ENCODE measurements at places on chromosomes 13 and 19.

DNA sequence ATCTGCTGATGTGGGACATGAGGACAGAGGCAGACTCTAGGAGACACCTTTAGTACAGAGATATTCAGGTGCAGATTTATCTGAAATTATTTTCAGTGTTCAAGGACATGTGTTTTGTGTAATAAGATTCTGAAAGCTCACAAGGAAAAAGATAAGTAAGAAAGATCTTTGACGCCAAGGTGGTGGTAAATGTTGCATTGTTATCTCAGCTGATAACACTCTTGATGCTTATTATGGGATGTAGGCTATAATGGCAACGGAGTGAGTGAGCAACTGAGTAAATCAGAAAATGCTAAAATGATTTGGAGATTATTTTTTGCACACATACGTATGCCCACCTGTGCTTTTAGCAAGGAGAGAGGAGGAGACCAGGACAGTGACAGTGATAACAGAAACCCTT lies 510.9 kb downstream of the KLF12 start:
- DNase-seq = no peak

DNA sequence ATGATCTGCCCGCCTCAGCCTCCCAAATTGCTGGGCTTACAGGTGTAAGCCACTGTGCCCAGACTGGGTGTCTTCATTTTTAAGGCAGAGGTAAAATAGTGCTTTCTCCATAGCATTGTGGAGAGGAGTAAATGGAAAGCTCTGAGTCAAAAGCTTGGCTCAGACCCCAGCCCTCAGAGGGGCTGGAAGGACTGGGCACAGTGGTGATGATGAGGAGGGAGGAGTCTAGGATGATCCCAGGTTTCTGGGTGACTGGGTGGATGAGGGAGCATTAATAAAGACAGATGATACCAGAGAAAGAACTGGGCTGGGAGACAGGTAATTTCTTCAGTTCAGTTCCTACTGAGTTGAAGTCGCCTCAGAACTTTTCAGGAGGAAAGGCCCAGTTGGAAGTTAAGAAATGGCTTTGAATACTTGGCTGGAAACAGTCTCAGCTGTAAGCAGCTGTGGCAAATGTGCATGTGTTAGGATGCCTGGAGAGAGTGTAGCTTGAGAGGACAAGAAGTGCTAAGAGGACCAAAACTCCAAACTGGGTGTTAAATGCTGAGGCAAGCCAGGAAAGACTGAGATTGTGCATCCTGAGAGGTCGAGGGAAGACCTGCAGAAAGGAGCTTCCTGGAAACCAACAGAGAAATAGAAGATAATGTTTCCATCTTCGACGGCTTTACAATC lies 37.1 kb upstream of the MEDAG start:
- no peak for DNase-seq

- DNase-seq = no peak
These were observed at the start of gene FBXO17 for GRCh38 chr19:38975214-38975860. TSS of gene FBXO17 (minus strand) at chr19:38975742. CDS start at chr19:38950319, 25,423 bp downstream.

DNA sequence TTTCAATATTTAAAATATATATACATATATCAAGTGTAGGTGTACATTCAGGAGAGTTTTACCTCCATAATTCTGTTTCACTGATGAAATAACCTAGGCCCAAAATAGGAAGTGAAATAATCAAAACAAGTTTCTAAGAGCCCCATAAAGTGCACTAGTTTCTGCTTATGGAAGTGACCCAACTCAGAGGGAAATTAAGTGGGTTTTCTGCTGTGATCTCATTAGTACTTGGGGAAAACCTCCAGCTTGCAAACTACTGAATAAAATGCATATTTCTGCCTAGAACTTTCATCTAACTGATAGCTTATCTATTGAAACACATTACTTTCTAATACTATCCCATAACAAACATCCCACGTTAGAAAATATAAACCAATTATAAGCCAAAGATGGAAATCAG lies 45.4 kb upstream of the MIR17HG start:
- peak; percentile 35 for DNase-seq

- DNase-seq = no peak
These were observed 81.8 kb downstream of the GGACT start for GRCh38 chr13:100506600-100507422.

DNA sequence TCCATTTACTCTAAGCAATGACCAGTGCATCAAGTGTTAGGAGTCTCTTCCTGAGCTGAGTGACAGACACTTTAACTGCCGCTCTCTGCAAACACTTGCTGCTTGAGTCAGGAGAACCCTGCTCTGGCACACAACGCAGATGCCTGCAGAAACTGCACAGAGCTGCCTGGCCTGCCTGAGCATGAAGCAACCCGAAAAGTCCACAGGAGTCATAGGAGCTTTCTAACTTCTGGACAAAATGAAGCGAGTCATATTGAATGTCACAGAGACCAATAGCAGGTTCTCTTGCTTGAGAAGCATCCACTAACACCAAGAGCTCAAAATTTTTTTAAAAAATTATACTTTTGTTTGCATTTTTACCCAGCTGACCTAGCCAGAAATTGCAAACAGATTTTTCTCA lies 232.4 kb downstream of the LHFPL6 start:
- DNase-seq = no peak

DNA sequence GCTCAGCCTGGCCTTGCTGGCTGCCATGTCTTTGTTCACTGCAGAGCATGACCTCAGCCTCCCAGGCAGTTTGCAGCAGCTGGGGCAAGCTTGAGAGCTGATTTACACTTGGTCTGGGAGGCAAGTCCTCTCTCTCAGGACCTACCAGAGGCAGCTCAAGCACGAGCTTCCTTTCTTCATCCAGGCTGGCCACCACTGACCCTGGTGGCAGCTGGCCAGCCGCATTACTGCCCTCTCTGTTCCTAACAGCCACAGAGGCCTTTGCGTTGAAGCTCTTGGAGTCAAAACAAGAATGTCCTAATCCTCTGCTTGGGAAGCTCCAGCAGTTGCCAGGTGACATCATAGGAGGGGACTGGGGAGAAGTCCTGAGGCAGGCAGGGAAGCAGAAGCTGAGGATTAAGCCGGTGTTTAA lies 85.7 kb downstream of the NUFIP1 start:
- DNase-seq = no peak

- DNase-seq = no peak
These were observed 49.4 kb downstream of the F2RL3 start for GRCh38 chr19:16938211-16938610.

DNA sequence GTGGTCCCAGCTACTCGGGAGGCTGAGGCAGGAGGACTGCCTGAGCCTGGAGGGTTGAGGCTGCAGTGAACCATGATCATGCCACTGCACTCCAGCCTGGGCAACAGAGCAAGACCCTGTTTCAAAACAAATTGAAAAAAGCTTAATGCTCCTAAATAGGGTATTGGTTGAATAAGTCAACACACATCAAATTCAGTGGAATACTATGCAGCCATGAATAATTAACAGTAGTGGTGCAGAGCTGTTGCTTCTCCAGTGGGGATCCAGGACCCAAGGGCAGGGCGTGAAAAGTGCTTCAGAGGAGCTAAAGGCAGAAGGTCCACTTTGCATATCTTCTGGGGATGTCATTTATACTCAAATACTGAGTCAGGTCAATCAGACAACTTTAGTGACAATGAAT lies 18.2 kb downstream of the SIGLEC8 start:
- DNase-seq = no peak

- no peak for DNase-seq
These were observed 73.1 kb downstream of the CEBPG start for GRCh38 chr19:33446330-33447293.

DNA sequence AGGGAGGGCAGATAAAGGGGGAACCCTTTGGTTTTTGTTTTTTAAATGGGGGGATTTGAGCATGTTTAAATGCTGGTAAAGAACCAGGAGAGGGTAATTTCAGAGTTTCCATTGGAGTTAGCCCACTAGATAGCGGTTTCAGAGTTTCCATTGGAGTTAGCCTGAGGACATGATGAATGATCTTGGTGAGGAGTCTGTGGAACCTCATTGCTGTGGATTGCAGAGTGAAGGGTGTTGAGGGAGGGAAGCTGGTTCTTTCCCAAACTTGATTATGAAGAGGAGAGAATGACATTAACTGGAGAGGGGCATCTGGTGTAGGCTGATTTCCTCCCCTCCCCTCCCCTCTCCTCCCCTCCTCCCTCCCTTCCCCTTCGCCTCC lies 5.0 kb downstream of the WASF3 start:
- no peak for DNase-seq

GRCh38 chr13:100610391-100611347 lies 22.1 kb upstream of the GGACT start:
- peak; percentile 58 for DNase-seq

- no peak for DNase-seq
These were observed 33.9 kb upstream of the GRTP1 start for GRCh38 chr13:113397608-113398425.

DNA sequence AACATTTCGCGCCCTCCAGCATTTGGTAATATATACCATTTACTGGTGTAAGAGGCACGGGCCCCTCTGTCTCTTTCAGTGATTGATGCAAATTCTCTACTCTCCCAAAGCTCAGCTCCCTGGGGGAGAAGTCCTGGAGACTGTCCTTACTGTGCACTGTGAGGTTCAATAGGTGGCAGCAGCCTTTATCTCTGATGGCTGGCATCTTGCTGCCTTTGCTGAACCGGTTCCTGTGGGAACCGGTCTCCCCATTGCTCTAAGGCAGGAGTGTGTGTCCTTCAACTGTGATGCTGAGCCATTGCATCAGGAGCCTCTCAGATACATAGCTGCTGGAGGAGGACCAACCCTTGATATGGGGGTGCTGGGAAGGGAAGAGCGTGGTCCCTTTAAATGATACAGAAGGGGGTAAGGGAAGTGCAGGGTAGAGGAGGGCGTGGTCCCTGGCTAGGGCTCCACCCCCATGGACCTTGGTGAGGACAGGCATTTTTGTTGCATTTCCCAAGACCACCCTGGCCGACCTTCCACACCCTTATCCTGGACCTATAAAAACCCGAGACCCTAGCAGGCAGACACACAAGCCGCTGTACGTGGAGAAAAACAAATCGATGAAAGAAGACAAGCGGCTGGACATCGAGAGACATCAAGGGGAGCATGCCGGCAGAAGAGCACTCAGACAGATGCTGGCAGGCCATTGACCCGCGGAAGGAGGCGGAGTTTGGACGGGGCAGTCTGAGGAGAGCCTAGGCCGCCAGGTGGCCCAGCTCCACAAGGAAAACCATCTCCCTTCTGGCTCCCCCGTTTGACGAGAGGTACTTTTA lies 41.1 kb upstream of the GTF3A start:
- no peak for DNase-seq

DNA sequence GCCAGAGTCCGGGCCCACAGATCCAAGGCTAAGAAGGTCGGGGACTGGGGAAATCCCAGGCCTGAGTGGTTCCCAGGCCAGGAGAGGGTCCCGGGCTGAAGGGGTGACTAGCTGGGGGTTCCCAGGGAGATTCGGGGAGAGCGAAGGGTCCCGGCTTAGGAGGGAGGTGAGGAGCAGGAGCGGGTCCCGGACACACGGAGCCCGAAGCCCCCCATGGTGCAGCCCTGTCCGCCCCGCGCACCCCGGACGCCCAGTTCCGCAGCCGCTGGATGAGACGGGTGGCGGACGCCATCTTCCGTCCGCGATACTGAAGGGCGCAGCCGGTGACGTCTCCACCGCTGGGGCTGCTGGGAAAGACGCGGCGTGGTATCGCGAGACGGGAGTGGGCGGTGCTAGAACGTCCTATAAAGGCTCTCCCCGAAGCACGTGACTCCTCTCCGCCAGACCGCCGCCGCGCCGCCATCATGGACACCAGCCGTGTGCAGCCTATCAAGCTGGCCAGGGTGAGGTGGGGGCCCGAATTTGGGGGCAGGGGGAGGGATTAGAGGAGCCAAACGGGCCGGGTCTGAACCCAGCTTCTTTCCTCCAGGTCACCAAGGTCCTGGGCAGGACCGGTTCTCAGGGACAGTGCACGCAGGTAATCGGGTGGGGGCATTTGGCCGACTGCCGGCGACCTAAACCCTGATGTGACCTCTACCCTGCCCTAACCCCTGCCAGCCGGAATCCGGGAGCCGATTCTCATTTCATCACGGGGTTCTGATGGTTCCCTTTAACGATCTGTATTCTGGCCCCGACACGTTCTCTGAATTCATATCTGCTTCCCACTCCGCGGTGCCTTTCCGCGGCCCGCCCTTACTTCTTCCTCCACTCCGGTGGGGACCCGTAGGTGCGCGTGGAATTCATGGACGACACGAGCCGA lies at the start of the genes NDUFA7 and RPS28:
Gene NDUFA7 (minus strand): TSS at position 309 of the 919 bp plus-strand sequence. CDS start 17 bp downstream, at position 292.
Gene RPS28 (plus strand): TSS at position 430 of the 919 bp plus-strand sequence. CDS start 35 bp downstream, at position 465.
- peak; percentile 95 for DNase-seq

DNA sequence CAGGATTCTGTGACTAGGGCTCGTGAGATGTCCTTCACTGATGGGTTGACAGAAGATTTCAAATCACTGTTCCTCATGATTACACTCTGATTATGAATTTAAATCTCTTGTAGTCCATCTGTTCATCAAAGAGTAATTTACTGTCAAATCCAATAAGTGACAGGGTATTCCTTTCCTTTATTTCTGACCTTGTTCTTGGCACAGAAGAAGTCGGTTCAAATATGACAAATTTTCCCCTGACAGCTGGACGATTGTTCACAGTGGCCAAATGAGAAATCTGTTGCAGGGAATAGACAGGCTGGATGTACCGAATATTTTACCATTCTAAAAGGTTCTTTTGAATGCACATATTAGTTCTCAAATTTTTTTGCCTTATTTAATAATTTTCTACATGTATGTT lies 767.3 kb upstream of the GPC6 start:
- no peak for DNase-seq

DNA sequence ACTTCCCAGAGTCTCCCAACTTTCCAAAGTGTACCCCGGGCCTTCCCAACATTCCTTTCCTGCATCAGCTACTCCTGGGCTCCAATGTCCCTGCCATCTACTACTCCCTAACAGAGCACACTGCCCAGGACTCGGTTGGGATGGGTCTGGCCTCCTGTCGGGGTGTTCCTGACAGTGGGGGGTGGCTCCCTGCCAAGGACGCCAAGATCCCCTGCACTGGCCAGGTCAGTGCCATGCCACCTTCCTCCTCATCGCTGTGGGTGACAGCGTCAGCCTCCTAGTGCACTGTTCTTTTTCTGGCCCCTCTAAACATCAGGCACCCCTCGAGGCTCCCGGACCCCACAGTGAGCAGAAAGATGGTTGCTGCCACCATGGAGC lies 13.8 kb downstream of the EPS15L1 start:
- DNase-seq = no peak

DNA sequence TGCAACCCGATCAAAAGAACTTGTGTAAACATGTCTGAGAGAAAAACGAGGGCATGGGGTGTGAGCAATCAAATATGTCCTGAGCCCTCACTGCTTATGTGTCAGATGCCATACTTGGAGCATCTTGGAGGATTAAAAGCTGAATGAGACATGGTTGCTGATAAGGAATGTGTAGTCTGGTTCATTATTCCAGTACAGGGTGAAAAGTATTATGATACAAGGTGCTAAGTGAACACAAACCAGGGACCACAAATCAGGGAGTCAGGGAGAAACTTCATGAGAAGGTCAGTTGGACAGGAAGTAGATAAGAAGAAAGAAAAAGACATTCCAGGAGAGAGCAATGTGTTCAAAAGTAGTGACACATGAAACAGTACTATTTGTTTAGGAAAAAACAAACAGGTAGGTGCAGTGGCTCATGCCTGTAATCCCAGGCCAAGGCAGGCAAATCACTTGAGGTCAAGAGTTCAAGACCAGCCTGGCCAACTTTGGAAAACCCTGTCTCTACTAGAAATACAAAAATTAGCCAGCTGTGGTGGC lies 2.0 kb upstream of the RCBTB1 start:
- no peak for DNase-seq

Measured in germinal center (tissue), 1 donor.